Activated CD8-positive, alpha-beta T cell treated with anti-CD3 and anti-CD28 coated beads for 36 hours (primary cell): ENCODE measurements at places on chromosomes 13 and 19. TPM values are rescaled to one million over a fixed set of nuclear protein-coding genes. Genes with fewer than 3 reads are reported as not detected.

- no peak overlapping the region for H3K27ac ChIP-seq
- no peak for DNase-seq
- H3K4me3 ChIP-seq: no peak overlapping the region
- peaks cover 3% of the 10 kb centered on the region for H3K36me3 ChIP-seq
Observed at GRCh38 chr19:39525205-39525604, 7.4 kb downstream of the EID2B start.

DNA sequence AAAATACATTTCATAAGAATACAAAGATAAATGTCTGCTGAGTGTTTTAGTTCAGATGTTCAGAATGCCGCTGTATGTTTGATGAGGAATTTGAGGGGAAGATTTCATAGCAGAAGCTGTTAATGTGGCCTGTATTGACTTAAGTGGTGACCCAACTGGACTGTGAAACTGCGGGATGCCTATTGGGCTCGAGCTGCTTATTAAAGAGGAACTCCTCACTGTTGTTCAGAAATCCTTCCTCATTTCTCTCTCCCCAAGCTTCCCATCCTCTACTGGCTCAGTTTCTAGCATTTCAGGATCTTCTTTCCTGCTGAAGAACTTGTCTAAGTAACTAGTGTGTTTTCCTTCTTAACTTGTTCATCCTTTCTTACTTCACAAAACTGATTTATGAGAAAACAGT is 20.4 kb downstream of the DGKH start:
- no peak overlapping the region for H3K4me3 ChIP-seq
- H3K27me3 ChIP-seq: no peaks in the 10 kb centered on the region
- H3K36me3 ChIP-seq: peaks cover 24% of the 10 kb centered on the region
- peaks cover 20% of the 10 kb centered on the region for H3K4me1 ChIP-seq
- no peak overlapping the region for H3K27ac ChIP-seq

KCNJ14 gene
- 1.5 TPM for total RNA-seq

GRCh38 chr19:14758816-14759215 is 19.5 kb downstream of the ADGRE2 start:
- no peak overlapping the region for H3K4me3 ChIP-seq
- no peak for DNase-seq
- no peaks in the 10 kb centered on the region for H3K36me3 ChIP-seq
- no peaks in the 10 kb centered on the region for H3K27me3 ChIP-seq
- H3K27ac ChIP-seq: no peak overlapping the region
- H3K4me1 ChIP-seq: no peaks in the 10 kb centered on the region

DNA sequence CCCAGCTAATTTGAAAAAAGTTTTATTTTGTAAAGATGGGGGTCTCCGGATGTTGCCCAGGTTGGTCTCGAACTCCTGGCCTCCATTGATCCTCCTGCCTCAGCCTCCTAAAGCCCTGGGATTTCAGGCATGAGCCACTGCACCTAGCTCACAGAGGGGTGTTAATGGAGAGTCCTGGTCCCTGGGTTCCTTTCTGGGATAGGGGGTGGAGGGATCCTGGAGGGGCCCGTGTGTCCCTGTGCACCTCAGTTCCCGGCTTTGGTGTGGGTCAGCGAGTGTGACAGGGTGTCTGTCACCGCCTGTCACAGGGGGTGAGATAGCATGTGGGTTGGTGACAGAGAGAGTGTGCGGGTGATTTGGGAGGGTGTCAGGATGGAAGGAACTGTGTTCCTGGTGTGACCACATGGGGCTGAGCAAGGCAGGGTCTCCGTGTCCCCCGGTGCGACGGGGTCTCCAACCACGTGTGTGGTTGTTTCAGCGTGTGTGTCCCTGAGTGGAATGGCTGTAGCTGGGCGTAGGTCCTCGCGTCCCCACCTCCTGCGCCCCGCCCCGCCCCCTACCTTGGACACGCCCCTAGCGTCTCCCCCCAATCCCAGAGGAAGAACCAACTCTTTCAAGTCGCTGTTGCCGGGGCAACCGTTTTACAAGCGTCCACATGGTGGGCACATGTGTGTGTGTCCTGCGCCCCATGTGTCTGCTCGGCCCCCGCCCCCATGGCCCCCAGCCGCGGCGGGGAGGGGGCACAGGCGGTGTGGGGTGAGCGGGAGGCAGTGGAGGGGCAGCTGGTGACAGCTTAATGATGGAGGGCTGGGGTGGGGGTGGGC is 2.9 kb upstream of the NRTN start:
- no peaks in the 10 kb centered on the region for H3K36me3 ChIP-seq
- peaks cover 29% of the 10 kb centered on the region for H3K27me3 ChIP-seq
